ENCODE measurements at places on chromosomes 13 and 19.
A peak's percentile ranks its signal among the peaks of the same experiment; 100 is the strongest.

- no peak for DNase-seq
Observed at GRCh38 chr13:86324191-86324590, 525.0 kb upstream of the SLITRK6 start.

- no peak for DNase-seq
Observed at GRCh38 chr19:15241259-15241910, 9.1 kb upstream of the EPHX3 start.

- peak; percentile 67 for DNase-seq
Observed at GRCh38 chr19:40305403-40305802, 20.3 kb upstream of the AKT2 start.

- DNase-seq: no peak
Observed at GRCh38 chr13:64305246-64305645, 2889.6 kb upstream of the PCDH20 start.

DNA sequence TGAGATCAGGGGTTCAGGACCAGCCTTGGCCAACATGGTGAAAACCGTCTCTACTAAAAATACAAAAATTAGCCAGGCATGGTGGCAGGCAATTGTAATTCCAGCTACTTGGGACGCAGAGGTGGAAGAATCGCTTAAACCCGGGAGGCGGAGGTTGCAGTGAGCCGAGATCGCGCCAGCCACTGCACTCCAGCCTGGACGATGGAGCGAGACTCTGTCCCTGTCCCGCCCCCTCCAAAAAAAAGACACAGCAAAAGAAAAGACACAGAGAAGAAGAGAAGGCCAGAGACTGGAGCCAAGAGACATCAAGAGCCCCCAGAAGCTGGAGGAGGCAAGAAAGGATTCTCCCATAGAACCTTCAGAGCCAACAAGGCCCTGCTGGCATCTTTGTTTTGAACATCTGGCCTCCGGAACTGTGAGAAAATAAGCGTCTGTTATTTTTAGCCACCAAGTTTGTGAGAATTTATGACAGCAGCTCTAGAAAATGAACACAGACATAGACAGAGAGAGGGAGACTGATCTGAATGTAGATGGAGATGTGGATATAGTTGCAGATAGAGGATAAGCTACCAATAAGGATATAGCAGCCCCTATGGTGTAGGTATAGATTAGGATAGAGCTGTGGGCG, 25.7 kb upstream of the PNMA8B start:
- no peak for DNase-seq

GRCh38 chr13:31092646-31093045, 69.1 kb downstream of the HSPH1 start:
- no peak for DNase-seq

DNA sequence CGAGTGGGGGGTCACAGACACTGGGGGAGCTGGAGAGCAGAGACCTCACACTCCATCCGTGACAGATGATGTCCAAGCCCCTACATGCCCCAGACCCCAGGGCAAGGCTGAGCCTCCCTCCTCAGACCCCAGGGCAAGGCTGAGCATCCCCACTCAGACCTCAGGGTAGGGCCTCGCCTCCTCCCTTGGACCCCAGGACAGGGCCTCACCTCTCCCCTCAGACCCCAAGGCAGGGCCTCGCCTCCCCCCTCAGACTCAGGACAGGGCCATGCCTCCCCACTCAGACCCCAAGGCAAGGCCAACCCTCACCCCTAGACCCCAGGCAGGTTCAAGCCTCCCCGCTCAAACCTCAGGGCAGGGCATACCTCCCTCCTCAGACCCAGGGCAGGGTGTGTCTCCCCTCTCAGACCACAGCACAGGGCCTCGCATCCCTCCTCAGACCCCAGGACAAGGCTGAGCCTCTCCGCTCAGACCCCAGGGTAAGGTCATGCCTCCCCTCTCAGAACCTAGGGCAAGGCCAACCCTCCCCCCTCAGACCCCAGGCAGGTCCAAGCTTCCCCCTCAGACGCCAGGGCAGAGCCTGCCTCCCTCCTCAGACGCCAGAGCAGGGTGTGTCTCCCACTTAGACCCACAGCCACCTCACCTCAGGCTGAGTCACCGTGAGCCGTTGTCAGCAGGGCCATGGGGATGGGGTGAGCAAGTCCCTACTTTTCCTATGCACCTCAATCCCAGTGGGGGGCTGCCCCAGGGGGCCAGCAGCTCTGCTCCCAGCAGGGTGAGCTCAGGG, 1.7 kb upstream of the S1PR4 start:
- peak; percentile 39 for DNase-seq

GRCh38 chr13:44842158-44842557, 147.1 kb downstream of the NUFIP1 start:
- no peak for DNase-seq

- peak; percentile 98 for DNase-seq
Observed at GRCh38 chr19:58543826-58544590, at the start of gene TRIM28. Gene TRIM28 (plus strand): TSS chr19:58544064. CDS start chr19:58544758, 694 bp downstream.

DNA sequence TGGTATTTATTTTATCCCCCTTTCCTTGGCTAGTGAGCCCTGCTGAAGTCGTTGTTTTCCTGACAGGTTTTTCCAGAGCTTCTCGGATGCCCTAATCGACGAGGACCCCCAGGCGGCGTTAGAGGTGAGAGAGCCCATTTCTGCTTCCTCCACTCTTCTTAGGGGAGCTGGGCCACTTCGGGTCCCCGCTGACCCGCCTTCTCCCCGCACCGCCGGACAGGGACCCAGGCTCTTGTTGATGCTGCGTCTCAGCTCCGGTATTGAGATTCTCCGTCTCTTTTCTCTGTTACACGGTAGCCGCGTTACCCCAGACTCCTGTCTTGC, 306 bp downstream of the SUGT1 start:
- DNase-seq: no peak

Measured in GM04504 (cell line).